ENCODE measurements at places on chromosomes 2 and 18. TPM values are rescaled to one million over a fixed set of nuclear protein-coding genes. Genes with fewer than 3 reads are reported as not detected.

GRCh38 chr18:75408554-75409506, 18.7 kb downstream of the SMIM21 start:
- no peak for DNase-seq

GRCh38 chr18:43382641-43383403, 105.5 kb upstream of the SYT4 start:
- no peak for DNase-seq

DNA sequence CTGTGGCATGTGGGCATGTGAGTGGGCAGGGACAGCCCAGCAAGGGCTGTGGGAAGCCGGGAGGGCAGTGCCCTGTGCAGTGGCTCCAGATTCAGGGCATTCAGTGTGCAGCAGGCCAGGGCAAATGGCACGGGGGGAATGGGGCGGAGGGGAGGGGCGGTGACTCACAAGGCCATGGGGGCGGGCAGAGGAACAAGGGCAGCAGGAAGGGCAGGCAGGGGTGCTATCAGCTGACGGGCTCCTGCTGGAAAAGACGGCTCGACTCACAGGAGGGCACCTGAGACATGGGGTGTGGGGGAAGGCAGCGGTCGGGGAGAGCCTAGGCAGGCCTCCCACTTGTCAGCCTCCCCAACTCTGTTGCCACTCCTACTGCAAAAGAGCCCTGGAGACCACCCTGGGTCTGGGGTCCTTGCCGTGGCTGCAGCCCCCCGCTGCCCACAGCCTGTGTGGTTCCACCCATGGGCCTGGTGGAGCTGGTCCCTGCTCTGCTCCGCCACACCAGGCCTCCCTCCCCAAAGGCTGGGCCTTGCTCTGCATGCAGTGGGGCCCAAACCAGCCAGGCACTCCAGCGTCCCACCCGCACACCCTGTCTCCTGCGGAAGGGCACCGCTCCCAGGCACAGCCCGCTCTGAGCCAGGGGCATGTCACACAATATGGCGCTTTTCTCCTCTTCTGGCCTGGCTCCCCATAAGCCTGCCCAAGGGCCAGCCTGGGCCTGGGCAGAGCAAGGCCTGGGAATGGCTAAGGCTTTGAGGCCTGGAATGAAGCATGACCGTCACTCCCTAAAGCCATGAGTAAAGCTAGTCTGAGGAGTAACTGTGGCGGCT, 25.9 kb downstream of the HS6ST1 start:
- DNase-seq = peak; percentile 54

GRCh38 chr2:150491430-150491829, 4.0 kb upstream of the RND3 start:
- DNase-seq = no peak

GRCh38 chr2:189559579-189560272, 20.9 kb downstream of the SLC40A1 start:
- DNase-seq = peak; percentile 55

DNA sequence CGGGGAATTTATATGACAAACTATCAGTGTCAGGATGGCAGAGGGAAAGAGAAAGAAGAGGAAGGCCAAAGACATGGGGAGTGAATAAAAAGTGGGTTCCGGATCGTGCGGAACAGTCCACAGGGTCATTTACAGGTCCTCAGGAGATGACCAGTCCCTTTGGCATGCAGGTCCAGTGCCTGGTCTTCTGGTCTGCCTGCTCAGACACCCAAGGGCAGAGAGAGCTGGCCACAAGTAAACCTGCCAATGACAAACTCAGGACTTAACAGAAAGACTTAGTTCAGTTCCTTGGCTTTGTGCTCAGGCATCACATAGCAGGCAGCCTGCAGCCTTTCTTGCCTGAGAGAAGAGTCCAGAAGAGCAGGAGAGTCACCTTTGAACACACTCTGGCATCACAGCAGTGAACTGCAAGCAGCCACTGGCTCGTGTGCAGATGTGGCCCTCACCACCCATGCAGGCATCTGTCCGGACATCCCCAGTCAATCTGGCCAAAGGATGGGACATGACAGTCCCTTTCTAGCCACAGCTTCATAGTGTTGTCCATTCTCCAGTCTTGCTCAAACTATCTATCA, 14.0 kb downstream of the TMEM127 start:
- peak; percentile 72 for DNase-seq

DNA sequence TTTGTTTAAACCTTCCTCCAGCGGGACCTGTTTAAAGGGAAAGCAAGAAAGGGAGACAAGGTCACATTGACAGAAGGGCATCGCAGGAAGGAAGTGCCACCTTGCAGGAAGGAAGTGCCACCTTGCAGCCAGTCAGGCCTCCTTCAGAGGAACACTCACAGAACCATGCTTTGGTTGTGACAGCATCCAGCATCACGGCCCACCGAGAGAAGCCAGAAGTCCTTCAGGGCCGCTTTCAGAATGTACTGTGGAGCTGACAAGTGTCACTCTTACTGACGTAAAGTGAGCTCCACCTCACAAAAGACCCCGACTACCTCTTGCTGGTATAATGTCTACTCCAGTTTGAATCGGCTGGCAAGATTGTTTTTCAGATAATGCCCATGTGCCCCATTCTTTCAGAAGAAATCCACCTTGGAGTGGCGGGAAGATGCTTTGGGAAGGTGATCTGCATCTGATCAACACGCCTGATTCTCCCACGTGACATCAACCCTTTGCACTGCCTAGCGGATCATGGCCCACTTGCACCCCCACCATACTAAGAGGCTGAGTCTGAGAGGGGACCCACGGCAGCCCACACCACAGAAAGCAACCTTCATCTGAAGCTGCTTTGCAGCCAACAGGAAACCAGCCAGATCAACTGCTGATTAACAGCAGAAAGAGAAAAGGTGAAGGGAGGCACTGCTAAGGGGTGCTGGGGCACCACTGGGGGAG, 99.8 kb downstream of the UXS1 start:
- no peak for DNase-seq

GRCh38 chr2:194332799-194333490, 1324.1 kb upstream of the SLC39A10 start:
- DNase-seq = no peak

- DNase-seq = no peak
These were observed 97.9 kb upstream of the SOX11 start for GRCh38 chr2:5594249-5594695.

GRCh38 chr2:169476459-169476858, 2.8 kb upstream of the BBS5 start:
- DNase-seq = no peak

DNA sequence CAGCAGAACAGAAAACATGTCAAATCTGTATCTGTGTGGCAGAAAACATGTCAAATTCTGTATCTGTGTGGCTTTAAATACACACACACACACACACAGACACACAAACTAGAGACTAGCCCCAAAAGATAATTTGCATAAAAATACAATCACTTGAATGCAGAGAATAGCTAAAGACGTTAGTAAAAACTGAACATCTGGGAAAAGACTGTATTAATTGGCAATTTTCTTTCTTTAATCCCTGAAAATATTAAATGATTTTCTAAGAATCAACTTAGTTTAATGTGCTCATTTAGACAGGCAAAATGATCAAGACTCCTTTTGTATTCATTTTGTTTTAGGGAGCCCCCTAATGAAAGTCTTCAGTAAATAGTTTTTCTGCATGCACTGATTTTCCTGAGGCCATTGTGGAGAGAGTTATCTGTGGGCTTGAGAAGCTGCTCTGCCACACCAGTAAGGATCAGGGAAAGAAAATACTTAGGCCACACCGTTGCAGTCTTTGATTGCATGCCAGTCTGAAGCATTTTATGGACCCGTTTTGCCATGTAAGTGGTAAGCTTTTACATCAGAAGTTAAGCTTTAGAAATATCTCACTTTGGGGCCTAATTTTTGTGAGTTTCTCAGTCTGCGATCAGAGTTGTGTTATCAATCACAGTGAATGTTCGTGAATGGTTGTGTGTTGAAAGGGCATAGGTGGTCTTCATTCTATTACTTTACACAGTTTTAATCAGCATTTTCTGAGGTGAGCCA, 2.2 kb downstream of the SPATS2L start:
- DNase-seq = no peak

DNA sequence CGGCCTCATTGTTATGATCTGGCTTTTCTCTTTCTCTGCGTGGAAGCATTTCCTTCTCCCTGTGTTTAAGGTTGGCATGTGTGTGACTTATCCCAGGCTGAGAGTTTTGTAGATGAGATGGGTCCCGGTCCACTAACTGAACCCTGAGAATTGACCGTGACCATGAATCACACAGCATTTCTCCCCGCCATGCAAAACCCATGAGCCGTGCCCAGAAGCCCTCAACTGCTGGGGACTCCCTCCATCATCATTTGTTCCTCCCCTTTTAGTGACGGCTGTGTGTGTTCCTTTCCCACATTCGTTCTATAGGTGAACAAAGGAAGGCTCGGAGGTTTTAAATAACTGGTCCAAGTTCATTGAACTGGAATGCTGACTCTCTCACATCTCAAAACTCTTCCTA, 30.1 kb upstream of the TXNDC2 start:
- no peak for DNase-seq

DNA sequence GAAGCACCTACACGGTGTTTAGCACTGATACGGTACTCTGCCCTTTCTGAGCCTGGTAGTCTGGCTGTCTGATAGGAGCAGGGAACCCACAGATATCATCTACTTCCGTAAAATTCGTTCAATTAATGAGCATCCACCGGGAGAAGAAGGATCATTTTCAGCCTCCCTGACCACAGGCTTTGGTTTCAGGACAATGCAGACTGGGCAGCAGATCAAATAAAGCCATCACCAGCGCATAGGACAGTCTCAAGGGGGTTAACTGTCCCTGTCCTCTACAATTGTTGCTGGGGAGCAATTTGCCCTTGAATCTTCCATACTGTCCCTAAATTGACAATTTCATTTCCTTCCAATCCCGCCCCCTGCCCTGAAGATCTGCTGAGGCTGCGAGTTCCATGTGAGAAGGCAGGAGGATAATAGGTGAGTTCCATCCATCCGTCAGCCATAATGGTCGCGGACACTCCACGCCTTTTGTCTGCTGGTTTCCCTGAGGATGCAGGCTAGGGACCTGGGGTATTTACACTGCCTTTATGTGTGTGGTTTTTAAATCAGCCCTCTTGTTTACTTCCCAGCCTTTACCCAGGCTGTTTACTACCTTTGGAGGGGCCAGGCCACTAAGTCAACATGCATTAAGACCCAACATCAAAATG, 110.0 kb downstream of the MYCN start:
- DNase-seq = no peak

DNA sequence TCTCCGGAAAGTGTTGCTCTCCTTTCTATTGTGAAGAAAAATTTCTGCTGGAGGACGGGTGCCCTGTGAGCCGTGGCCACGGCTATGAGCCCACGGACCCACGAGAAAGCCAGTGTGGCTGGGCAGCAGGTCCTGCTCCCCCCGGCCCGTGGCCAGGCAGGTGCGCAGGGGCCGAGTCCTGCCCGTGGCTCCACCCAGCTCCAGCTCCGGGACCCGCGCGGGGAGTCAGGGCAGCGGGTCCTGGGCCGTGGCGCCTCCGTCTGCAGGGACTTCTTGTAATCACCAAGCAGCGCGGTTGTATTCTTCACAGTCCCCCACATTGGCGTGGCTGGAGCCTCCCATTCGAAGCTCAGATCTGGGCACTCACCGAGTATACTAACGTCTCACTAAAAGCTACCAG, 43.0 kb downstream of the SALL3 start:
- DNase-seq = no peak

DNA sequence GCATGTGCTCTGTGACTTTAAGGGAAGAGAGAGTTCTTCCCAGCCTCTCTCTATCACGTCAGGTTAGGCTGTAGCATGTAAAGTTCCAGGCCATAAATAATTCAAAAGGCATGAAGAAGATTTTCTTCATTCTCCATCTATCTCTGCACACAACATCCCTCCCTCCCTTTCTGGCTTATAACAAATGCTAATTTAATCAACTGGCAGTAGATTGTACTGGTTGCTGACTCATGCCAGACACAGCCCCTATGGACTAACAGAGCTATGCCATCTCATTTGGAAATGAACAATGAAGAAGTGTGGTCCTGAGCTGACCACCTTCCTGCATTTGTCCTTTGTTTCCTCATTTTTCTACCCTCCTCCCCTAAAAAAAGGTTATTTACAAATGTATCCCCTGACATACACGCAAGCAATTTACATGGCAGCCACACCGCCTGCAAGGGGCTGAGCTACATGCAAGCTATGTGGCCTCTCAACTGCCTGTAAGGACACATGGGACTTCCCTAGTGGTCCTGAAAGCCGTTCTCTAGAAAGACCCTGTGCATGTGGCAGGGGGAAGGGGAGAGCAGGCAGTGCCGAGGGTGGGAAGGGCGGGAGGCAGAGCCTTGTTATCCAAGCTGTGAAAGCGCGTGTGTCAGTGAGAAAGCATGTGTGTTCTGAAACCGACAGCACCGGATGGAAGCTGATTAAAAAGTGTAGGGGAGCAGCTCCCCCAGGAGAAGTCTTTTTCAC, 90.9 kb upstream of the KLF7 start:
- DNase-seq = no peak

- DNase-seq = no peak
These were observed 234.7 kb downstream of the PRKCE start for GRCh38 chr2:45886171-45886663.

DNA sequence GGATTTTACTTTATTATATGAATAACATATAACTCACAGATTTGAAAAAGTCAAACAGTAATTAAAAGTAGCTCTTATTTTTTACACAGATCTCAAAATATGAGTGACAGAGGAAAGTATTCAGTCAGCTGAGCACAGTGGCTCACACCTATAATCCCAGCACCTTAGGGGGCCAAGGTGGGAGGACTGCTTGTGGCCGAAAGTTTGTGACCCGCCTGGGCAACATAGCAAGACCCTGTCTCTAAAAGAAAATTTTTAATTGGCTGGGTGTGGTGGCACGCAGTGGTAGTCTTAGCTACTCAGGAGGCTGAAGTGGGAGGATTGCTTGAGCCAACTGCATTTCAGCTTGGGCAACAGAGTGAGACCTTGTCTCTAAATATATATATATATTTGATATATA, 19.2 kb upstream of the UGP2 start:
- no peak for DNase-seq

DNA sequence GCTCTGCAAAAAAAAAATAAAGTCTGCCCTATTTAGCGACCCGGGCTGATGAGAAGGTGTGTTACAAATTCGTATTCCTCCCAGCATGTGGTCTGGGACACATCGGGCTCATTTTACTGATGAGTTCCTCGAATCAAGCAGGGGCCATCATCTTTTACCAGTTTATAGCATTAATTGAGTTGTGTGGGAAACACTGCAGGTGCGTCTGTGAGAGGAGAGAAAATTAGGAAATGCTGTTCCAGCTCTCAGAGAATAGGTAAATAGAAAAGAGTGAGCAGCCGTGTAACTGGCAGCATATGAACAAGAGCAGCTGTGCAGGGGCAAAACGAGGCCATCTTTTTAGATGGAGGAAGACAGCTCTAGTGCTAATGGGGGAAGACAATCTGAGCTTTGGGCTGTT, 216.7 kb downstream of the SETBP1 start:
- no peak for DNase-seq

GRCh38 chr2:199366406-199366805, 91.3 kb downstream of the SATB2 start:
- no peak for DNase-seq

- DNase-seq = no peak
These were observed 37.7 kb downstream of the COBLL1 start for GRCh38 chr2:164803776-164804466.

ALPP gene
- total RNA-seq = not detected

CMPK2 gene
- 2.7 TPM for total RNA-seq

FRZB gene
- total RNA-seq = 1.4 TPM

CNRIP1 gene
- total RNA-seq = 9.3 TPM

TUBA4B gene
- not detected for total RNA-seq

LINC00305 gene
- not detected for total RNA-seq

PDCL3 gene
- 27.9 TPM for total RNA-seq

All from Right ventricle myocardium superior (tissue), 1 donor.